ENCODE measurements at places on chromosomes 2 and 18. TPM values are rescaled to one million over a fixed set of nuclear protein-coding genes. Genes with fewer than 3 reads are reported as not detected.

FOXI3 gene
- not detected for total RNA-seq

DNA sequence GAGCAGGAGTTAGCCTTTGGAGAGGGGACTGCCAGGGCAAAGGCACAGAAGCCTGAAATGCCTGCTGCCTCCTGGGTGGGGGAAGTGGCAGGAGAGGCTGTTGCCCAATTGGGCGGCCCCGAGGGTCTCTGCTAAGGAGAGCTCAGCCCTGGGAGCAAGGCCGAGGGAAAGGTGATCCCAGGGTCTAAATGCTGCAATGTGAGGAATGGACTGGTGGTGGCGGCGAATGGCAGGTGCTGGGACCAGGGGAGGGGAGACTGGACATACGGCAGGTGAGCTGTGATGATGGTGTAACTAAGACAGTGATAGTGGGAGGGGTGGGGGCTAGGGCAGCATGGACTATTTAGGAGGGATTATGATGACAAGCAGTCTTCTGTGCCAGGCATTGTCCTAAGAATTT lies 104.0 kb downstream of the DYSF start:
- H3K27ac ChIP-seq = no peak overlapping the region
- no peaks in the 10 kb centered on the region for H3K27me3 ChIP-seq

DNA sequence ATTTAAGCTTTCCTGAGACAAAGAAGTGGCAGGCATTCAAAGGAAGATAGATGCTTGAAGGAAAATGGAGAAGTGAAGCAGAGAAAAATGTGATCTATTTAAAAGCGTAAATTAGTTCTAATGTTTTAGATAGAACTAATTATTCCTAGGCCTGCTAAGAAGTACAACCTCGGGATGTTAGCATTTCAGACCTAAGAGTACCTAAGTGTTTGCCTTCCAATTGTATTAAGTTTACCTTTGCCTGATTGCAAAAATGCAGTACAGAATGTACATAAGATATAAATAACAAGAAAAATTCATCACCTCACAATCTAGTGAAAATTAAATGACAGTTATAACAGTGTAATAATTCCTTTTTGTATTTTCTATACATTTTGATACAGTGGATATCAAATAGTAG lies 71.1 kb upstream of the HNMT start:
- no peak overlapping the region for H3K4me3 ChIP-seq
- DNase-seq = no peak
- H3K4me1 ChIP-seq = no peaks in the 10 kb centered on the region
- H3K27me3 ChIP-seq = no peaks in the 10 kb centered on the region
- no peaks in the 10 kb centered on the region for H3K36me3 ChIP-seq
- no peak overlapping the region for H3K27ac ChIP-seq

GRCh38 chr2:200787351-200788120 lies 24.2 kb upstream of the BZW1 start:
- no peaks in the 10 kb centered on the region for H3K36me3 ChIP-seq
- H3K27me3 ChIP-seq = no peaks in the 10 kb centered on the region
- H3K4me3 ChIP-seq = no peak overlapping the region
- no peak overlapping the region for H3K27ac ChIP-seq
- H3K4me1 ChIP-seq = no peaks in the 10 kb centered on the region

TMX3 gene
- total RNA-seq = 60.2 TPM

GRCh38 chr2:17918789-17919188 lies 40.3 kb downstream of the KCNS3 start:
- H3K27me3 ChIP-seq = no peaks in the 10 kb centered on the region
- H3K36me3 ChIP-seq = no peaks in the 10 kb centered on the region
- no peaks in the 10 kb centered on the region for H3K4me1 ChIP-seq

- H3K27me3 ChIP-seq = no peaks in the 10 kb centered on the region
- H3K36me3 ChIP-seq = no peaks in the 10 kb centered on the region
- H3K27ac ChIP-seq = no peak overlapping the region
These were observed 201.5 kb downstream of the LPIN1 start for GRCh38 chr2:11947956-11948355.

- no peaks in the 10 kb centered on the region for H3K36me3 ChIP-seq
- no peaks in the 10 kb centered on the region for H3K27me3 ChIP-seq
- no peaks in the 10 kb centered on the region for H3K4me1 ChIP-seq
- H3K27ac ChIP-seq = no peak overlapping the region
These were observed 197.4 kb upstream of the NCKAP5 start for GRCh38 chr2:133765658-133766057.

- no peaks in the 10 kb centered on the region for H3K27me3 ChIP-seq
- H3K4me3 ChIP-seq = no peak overlapping the region
- DNase-seq = no peak
- H3K4me1 ChIP-seq = no peaks in the 10 kb centered on the region
These were observed 74.4 kb downstream of the RTN4 start for GRCh38 chr2:54975598-54976492.

GRCh38 chr2:47512581-47513083 lies 109.7 kb downstream of the MSH2 start:
- H3K27me3 ChIP-seq = no peaks in the 10 kb centered on the region
- no peak for DNase-seq
- H3K4me1 ChIP-seq = peaks cover 8% of the 10 kb centered on the region
- H3K27ac ChIP-seq = no peak overlapping the region
- no peak overlapping the region for H3K4me3 ChIP-seq
- no peaks in the 10 kb centered on the region for H3K36me3 ChIP-seq

RAD51AP2 gene
- not detected for total RNA-seq

DNA sequence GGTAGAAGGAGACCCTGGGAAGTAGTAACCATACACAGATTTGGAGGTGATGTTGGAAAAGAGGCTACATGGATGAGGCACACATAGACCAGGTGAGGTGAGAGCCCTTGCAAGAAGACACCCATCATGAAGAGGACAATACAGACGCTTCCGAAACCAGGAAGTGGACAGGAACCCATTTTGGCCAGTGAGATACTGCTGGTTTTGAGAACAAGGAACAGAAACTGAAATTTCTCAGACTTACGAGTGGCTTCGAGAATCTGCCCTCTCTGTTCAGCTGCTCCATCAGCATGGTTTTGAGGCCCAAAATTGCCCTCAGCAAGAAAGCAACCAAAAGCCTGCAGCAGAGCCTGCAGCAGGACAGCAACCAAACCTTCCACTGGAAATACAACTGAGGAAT lies 479.1 kb upstream of the NRXN1 start:
- no peaks in the 10 kb centered on the region for H3K27me3 ChIP-seq
- no peaks in the 10 kb centered on the region for H3K36me3 ChIP-seq
- H3K27ac ChIP-seq = no peak overlapping the region
- H3K4me3 ChIP-seq = no peak overlapping the region
- no peaks in the 10 kb centered on the region for H3K4me1 ChIP-seq

SP140 gene
- total RNA-seq = 77.4 TPM

DNA sequence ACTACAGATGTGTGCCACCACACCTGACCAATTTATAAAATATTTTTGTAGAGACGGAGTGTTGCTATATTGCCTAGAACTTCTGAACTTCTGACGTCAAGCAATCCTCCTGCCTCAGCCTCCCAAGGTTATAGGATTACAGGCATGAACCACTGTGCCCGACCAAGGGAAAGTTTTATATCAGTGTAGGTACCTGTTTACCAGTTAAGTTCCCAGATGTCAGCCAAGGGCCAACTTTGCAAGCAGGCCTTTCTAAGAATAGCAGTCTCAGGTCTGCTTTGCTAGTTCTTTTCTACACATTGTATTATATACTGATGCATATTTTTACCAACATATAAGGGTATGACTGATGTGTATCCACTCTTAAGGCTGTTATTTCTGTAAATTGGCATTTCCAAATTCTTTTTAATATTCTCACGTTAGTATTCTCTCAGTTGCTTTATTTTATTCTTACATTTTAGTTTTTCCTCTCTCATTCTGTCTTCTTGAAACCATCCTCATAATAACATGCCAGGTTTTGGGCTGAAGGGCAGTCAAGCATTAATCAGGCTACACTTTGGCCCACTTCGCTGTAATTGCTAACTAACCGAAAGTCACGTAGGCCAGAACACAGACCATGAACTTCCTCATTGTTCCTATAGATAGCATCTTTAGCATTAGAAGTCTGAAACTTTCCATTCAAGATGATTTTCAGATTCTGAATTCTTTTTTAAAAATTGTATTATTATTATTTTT lies 25.0 kb upstream of the CXXC1 start:
- H3K27ac ChIP-seq = no peak overlapping the region
- no peak overlapping the region for H3K4me3 ChIP-seq
- peaks cover 3% of the 10 kb centered on the region for H3K27me3 ChIP-seq
- peaks cover 9% of the 10 kb centered on the region for H3K4me1 ChIP-seq
- H3K36me3 ChIP-seq = no peaks in the 10 kb centered on the region
- DNase-seq = no peak

Measured in natural killer cell (primary cell).